GM12865 (cell line): ENCODE measurements at places on chromosomes 7 and 10.

DNA sequence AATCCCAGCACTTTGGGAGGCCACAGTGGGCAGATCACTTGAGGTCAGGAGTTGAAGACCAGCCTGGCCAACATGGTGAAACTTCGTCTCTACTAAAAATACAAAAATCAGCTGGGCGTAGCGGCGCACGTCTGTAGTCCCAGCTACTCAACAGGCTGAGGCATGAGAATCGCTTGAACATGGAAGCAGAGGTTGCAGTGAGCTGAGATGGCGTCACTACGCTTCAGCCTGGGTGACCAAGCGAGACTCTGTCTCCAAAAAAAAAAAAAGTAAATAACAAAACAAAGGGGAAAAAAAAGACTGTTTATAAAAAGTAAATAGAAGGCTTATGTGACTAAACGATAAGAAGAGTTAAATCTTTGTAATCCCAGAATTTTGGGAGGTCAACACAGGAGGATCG, 15.0 kb upstream of the DNMBP start:
- DNase-seq, result no peak

- DNase-seq, result no peak
These were observed 332.1 kb upstream of the SORCS1 start for GRCh38 chr10:107496594-107496993.

GRCh38 chr10:69646185-69647060, 16.4 kb downstream of the FAM241B start:
- no peak for DNase-seq

DNA sequence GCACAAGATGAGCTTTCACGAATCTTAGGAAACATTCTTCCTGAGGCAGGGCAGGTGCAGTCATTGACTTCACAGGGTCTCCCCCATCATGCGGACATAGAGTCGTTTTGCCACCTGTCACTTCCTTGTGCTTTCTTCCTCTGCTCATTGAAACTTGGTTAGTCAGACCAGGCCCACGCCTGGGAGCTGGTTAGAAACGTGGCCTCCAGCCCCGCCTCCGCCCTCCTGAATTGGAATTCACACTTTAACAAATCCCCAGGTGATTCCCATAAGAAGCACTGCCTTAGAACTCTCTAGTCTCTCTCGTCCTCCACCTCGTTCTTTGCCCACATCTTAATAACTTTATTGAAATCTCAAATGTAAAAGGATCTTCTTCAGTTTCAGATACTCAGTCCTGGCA, 265.5 kb upstream of the FZD8 start:
- DNase-seq, result peak; percentile 11

DNA sequence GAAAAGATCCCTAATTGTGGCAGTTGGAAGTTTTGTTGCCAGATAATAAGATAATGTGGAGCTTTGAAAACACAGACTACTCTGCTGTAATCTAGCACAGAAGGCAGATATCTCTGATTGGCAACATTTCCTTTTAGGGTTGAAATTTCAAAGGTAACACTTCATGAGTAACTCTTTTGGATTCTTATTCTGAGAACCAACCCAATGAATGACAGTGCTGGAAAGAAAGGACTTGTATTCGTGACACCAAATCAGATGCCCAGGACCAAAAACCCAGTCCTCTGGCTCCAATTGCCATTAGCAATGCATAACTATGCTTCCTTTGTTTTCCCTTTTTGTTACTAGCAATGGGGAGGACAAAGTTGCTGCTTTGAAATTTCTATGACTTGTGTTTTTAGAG, 41.0 kb upstream of the ELMO1 start:
- no peak for DNase-seq

DNA sequence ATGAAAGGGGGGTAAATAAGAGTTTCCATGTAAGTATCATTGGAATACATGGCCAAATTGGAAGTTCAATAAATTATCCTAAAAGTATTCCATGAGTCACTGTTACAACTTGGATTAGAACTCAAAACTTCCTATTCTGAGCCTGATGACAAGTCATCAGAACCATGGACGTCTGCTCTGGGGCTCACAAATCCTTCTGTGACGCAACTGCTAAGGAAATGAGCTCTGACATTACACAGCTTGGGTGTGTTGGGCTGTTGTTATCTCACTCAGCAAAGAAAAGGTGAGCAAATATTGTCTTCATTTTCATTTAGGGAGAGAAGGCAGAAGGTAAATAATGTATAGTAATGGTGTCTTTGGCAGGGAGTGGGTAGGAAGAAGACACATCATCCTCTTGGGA, 214.8 kb upstream of the ADO start:
- no peak for DNase-seq

- no peak for DNase-seq
These were observed 141.5 kb upstream of the EEPD1 start for GRCh38 chr7:36011588-36011965.

DNA sequence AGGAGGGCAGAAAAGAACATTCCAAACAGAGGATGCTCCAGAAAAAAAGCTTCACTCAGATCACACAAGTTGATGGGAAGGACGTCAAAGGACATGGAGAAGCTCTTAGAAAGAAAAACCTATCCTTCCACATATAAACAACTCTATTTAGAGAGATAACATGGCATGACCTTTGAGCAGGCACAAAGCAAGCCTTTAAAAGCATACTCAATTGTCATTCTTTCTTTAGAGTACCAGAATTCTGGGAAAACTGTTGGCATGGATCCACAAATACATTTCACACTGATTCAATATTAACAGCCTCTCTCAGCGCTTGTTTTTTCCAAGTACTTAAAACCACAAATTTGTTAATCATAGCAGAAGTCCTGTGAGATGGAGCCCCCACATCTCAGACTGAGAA, 7.3 kb upstream of the ABLIM1 start:
- no peak for DNase-seq

DNA sequence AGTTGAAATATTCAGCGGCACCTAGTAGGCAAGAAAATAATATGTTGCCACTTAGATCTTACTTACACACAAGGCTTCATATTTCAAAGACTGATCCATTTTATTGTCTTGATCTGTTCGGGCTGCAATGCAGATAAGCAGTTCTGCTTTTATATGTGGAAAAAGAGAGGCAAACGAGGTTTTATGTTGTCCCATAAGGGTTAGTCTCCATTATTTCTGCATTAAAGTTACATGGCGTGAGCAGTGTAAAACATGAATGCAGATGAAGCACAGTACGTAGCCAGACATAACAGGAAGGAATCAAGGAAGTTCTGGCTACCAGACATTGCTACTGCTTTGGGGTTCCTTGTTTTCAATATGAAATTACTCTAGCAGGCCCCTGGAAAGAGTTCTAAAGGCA, 224.8 kb downstream of the BBS9 start:
- no peak for DNase-seq

DNA sequence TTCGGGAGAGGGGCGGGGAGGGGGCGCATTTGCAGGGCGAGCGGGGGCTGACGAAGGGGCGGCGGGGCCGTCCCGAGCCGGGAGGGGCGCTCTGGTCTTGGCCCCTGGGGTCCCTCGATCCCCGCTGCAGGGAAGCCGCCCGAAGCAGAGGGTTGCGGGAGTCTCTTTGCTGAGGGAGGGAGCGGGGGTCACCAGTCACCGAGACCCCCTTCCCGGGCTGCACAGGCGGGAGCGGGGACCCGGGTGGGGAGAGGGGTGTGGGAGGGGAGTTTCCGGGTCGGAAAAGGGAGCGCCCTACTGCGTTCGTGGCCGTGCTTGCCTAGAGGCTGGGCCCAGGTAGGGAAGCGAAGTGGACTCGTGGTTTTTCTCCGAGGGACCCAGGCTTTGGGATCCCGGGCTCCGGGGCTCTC, 422 bp downstream of the AP1S1 start:
- DNase-seq, result no peak

GRCh38 chr7:156772725-156773124, 120.3 kb downstream of the LMBR1 start:
- DNase-seq, result no peak

DNA sequence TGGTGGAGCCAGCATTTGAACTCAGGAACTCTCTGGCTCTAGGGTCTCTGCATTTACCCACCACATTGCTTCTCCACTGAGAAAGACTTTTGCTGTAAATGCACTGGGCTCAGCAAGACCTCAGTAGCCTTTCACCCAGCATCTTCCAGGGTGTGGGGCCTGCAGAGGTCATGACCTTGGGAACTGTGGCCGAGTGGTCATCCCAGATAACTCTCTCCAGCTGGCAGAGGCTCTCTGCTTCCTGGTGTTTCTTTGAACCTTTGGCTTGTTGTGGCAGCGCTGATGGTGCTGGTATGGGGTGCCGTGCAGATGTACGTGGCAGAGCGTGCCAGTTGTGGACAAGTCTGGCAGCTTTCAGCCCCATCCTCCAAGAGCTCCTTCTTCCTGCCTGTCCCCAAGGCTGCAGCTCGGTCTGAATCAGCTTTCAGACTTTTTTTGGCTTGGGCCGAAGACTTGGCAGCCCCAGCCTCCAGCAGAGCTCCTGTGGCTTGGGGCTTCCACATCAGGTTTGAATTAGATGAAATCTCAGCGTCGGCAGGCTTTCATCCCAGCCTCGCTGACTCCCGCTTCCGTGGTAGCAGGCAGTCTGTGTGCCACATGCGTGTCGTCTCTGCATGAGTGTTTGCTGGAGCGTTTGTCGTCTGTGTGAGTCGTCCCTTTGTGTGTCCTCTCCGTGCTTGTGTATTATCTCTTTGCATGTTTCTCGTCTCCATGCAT, 21.5 kb downstream of the ADAMTS14 start:
- DNase-seq, result no peak

GRCh38 chr10:548238-548901, 141.1 kb downstream of the DIP2C start:
- DNase-seq, result no peak

DNA sequence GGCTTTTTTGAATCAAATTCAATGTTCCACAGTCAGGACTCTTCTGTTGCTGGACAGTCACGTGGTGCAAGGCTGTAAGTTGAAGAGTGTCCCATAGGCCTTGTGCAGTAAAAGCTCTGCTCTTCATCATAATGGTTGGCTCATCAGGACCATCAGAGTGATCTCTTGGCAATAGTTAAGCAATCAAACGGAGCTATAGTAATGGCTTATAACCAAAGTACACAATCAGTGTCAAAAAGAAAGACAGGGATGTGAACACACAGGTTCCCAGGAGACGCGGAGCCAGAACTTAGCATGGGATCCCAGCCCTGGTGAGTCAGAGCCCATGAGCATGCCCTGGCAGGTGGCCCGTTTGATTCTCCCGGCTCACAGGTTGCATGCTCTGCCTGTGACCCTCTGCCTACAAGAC, 10.8 kb upstream of the GPNMB start:
- no peak for DNase-seq

GRCh38 chr7:141161550-141162535, 88.0 kb downstream of the TMEM178B start:
- DNase-seq, result no peak

DNA sequence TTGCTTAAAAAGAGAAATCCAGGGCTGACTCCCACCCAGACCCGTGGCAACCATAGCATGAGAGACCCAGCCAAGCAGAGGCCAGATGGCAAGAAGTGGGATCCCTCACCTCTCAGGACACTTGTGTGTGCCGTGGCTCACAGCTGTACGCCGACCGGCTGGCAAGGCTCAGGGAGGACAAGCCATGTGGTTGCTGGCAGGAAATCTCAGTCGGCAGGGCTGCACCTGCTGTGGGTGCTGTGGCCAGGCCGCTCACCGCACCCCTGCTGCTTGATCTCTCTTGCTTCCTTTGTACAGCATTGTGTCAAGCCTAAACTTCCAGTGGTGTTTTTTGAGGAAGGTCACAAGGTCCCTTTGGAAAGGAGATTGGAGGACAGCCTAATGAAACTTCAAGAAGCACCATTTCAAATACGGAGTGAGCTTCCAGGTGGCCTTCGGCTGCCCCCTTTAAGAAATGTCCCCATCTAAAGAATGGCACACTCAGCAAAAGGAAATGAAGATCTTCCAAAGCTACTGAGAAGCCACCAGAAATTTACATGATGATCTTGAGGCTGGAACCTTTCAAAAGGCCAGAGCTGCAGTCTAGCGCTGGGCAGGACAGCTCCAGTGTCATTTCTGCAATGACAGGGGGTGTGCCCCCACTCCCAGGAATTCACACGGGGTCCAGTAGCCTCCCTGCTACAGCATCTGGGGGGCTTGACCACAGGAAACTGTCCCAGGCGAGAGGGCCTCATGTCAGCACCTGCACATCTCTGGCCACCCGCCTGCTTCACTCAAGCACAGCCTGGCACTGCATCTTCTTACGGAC, 409.0 kb upstream of the MGMT start:
- peak; percentile 74 for DNase-seq

DNA sequence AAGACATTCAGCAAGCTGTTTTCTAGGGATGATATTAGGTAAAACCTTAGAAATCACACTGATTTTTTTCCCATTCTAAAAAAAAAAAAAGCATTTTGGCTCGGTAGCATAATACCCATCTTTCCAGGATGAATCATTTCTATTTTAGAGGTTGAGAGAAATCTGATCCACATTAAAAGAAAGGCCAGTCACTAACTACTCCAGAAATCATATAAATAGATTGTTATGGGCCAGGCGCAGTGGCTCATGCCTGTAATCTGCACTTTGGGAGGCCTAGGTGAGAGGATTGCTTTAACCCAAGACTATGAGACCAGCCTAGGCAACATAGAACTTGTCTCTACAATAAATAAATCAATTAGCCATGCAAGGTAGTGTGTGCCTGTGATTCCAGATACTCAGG, 164.3 kb downstream of the BAMBI start:
- DNase-seq, result no peak

DNA sequence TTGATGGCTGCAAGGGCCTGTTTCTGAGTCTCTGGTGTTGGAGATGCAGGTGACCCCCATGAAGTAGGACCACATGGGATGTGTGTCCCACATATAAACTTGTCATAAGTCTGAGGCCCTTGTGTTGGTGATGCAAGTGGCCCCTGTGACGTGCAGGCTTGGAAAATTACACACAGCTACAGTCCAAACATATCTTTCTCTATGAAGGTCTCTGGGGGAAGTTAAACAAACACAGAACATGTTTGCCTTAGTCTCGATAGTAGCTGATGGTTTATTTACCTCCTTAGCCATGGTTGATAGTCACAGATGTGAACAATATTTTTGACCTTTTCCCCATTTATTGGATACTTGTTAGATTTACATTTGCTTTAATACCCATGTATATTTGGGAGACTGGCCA, 64.7 kb downstream of the ADCY1 start:
- DNase-seq, result no peak
